ENCODE measurements at places on chromosomes 5 and 9.

DNA sequence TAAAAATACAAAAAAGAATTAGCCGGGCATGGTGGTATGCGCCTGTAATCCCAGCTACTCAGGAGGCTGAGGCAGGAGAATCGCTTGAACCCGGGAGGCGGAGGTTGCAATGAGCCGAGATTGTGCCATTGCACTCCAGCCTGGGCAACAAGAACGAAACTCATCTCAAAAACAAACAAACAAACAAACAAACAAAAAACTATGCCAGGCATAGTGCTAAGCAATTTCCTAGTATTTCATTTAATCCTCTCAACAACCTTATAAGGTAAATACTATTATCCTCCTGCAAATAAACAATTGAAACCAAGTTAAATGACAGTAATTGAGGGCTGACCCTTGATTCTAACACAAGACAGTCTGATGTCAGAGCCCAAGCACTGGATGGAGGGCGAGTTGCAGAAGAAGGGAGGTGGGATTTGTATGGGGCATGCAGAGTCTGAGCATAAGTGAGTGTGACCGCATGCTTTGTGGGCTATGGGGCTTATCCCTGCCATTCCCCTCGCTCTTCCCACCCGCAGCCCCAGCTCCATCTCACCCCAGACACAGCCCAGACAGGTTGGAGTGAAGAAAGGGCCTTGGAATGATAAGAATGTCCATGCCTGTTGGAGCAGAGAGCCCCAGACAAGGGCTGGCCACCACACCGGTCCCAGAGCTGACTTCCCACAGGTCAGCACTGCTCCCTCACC lies 24.3 kb upstream of the RPS14 start:
- peak; percentile 36 for DNase-seq

DNA sequence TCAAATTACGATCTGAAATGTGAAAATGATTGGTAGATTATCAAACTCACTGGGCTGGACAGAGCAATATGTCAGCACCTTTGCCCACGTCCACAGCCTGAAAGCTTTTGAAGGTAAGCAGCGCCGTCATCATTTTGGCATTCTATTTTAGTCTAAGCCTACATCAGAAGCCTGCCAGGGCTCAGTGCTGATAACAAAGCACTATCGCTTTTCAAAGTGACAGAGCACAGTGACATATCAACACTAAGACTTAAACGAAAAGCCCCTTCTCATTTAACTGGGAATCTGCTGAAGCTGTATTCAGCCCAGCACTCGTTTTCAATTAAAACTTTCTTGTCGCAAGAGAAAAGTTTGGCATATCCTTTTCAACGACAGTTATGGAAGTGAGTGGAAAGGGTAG lies 1076.3 kb downstream of the PTPRD start:
- DNase-seq: no peak

DNA sequence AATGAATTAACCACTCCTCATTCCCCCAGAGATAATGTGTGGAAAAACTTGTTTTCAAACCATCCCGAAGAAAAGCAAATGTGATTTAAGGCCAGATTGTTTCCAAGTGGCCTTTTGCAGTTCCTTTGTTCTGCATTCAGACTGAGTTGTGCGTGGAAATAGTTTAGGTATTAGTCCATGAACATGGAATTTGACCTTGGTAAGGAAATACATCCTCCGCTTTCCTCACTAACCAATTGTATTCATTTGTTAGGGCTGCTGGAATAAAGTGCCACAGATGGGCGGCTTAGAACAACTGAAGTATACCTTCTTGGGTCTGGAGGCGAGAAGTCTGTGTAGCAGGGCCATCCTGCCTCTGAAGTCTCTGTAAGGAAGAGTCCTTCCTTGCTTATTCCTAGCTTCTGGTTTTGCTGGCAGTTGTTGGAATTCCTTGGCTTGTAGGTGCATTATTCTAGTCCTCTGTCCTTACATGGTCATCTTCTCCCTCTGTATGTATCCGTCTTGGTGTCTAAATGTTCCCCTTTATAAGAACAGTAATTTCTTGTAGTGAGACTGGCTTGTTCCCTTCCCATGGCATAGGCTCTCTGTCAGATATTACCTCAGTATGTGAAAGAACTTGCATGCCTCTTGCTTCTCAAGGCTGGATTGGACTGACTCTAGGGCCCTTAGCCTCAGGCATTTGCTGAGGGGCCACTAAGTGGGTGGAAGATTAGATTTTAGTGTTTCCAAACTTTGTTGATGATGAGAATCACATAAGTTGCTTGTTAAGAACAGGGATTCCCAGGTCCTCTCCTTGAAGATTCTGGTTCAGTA lies 53.9 kb downstream of the RAI14 start:
- DNase-seq: peak; percentile 31

DNA sequence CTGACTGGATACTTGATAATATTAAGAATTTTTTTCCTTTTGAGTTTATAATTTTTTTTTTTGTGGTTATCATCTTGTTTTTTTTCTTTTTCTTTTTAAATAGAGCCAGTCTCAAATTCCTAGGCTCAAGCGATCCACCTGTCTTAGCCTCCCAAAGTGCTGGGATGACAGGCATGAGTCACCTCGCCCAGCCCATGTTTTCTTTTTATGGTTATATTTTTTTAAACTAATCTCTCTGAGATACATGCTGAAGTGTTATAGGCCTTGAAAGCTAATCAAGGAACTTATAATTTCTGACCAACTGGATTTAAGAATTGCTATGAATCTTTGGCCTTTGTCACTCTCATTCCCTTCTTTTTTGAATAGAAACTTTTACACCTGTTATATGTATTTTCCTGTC lies 6.8 kb upstream of the AMACR start:
- no peak for DNase-seq

DNA sequence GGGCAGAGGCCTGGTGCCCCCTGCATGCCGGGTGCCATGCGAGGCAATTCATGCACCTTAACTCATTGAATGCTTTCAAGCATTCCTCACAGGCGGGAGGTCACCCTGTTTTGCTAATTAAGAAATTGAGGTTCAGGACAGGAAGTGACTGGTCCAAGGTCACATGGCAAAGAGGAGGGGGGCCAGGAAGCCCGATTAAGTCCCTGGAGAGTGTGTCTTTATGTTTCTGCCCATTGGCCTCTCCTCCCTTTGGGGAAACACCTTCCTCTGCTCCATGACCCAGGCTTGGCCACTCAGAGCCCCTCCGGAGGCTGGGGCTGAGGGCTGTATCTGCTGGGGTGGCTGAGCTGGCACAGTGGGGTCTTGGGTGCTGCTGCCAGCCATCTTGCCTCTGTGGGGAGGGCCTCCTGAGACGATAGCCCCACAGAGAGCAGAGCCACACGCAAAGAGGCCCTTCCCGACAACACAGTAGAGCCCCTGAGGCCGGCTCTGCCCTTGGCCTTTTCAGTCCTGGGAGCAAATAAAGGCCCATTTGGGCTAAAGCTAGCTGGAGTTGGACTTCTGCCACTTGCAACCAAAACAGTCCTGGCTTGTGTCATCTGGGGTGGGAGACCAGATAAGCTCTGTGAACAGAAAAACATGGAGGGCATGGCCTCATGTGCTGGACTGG lies 90.8 kb upstream of the NEURL1B start:
- no peak for DNase-seq

- DNase-seq: no peak
Measured at GRCh38 chr5:136062366-136063274, 33.8 kb downstream of the TGFBI start.

DNA sequence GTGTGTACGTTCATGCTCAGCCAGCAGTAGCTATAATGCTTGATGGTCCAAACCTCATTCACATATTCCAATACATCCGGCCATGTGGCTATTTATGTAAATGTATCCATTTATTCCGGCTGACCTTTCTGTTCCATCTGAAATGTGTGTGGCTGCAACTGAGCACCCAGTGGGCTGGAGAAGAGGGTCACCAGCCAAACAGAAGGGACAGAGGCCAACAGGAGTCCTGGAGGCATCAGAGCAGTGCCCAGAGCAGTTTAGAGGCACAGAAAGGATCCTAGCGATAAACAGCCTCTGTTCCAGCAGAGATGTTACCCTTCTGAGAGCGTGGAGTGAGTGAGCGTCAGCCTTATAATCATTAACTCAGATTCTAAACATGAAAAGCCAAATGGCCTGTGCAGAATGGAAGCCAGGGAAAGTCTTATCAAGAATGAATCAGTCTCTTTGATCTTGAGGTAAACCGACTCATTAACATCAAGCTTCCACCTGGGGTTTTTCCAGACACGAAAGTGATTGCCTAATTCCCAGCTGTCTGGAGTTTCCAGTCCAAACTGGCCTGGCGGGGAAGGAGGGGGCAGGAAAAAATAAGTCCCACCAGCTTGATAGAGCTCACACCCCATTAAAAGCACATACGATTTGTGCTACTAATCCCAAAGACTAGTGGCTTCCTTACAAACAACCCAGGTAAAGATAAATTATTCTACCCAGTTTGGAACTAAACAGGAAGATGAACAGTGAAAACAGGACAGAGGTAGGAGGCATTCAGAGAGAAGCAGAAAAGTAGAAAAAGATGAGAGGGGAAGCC lies 55.7 kb downstream of the SUSD1 start:
- DNase-seq: no peak

DNA sequence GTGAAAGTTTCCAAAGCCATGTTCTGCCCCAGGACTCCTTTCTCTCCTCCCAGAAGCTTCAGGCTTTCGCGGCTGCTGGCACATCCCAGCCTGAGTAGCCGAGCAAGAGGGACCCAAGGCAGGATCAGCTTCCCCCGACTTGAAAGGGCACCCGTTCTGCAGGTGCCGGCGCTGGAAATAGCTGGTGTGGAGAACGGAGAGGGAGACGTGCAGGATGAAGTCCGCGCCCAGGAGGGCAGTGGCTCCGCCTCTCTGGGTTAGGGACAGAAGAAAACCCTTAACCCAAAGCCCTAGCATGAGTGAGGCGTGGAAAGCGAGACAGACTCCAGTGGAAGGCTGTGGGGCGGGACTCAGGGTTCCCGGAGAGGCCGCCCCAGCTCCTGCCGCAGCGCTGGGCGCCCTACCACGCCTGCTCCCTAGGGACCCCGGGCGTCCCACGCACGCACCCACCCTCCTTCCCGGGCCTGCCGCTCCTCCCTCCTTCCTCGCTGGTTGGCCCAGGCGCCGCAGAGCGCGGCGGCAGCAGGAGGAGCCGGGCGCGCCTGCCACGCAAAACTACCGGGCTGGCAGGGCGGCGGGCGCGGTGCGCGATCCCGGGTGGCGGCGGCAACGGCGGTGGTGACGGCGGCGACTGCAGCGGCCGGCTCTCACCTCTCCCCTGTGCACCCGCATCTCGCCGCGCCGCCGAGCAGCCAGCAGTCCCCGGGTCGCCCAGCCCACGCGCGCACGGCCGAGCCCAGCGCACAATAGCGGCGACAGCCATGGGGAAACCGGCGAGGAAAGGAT lies at the start of gene SLC1A1:
Gene SLC1A1 (plus strand): TSS at position 550 of the 786 bp plus-strand sequence. CDS start 212 bp downstream, at position 762.
- DNase-seq: peak; percentile 68

DNA sequence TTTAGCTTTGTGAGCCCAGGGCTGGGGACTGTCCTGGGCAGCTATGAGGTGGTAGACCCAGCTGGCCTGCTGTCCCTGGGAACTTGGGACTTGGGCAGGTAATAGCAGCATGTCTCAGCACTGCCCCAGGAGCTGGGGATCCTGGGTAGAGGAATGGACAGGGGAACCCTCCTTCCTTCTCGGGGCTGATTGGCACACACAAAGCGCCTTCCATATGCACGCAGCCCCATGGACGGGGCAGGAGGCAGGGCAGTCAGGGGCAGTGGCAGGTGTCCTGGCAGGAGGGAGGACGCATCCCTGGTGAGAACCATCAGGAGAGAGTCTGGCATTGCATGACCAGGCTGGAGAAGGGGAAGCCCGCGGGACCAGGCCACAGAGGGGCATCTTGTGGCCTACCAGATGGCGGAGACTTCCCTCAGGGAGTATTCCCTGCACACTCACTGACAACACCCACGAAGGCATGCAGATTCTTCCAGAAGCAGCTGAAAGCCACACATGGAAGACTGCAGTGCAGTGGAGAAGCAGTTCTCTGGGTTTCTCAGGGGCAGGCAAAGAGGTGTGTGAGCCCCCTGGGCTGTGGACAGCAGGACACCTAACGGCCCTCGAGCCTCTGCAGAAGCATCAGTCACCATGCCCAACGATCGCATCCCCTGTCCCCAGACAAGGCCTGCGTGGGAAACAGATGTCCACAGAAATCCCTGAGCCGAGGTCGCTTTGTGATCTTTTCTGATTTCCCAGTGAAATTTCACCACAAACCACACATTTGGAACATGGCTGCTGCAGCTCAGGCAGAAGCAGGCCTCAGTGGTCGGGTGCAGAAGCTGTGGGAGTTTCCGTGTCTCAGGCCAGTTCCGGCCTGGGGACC lies 7.0 kb upstream of the NKD2 start:
- no peak for DNase-seq

- peak; percentile 72 for DNase-seq
Measured at GRCh38 chr5:14593326-14594021, 11.9 kb downstream of the OTULINL start.

GRCh38 chr5:153896117-153896516 lies 142.6 kb downstream of the FAM114A2 start:
- DNase-seq: peak; percentile 42

DNA sequence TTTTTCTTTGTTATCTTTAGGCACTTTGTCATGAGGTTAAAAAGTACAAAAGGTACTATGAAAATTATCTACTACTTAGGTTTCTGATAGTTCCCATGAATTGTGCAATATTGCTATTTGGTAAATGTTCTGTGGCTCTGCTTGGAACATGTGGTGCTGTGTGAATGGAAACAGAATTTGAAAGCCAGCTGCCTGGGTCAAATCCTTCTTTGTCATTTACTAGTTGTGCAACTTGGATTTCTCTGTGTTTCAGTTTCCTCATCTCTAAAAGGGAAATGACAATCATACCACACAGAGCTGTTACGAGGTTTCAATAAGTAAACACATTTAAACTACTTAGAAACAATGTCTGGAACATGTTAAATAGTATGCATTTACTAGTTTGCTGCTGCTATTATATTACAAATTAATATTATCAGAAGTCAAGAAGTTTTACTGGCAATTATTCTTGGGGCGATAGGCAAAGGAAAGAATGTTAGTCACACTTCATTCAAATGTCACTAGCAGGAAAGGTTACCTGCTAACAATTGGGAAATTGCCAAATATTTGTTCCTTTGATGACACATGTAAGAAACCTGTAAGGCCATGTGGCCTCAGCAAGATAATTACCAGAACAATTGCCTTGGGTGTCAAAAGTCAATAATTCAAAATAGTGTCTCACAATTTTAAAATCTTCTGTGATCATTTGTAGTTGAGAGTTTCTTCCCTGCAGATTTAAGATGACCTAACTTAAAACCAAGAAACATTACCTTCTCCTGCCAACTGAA lies 184.8 kb downstream of the KIAA0825 start:
- peak; percentile 51 for DNase-seq

DNA sequence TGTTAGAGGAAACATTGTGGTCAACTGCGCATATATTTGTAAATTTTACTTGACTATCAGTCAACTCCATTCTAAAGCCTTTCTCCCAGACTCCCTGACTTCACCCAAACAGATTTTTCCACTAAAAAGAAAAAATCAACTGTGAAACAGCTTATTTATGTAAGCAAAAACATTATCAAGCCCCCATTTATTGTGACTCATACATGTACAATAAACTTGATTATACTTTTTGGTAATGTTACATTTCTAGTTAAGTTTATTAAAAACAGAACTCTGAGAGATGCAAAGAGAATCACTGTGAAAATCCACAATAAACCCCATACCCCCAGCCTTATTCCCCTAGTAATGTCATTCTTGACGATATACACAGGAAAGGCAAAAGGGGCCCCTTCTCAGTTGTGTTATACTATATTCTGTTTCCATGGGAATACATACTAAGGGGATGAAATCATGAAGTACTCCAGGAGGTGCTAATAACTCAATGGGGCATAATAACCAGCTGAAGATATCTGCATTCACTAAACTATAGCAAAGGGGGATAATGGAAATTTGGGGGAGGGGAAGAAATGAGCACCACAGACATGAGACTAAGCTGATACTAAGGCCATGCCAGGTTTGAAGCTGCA lies 616.0 kb downstream of the ACTL7B start:
- DNase-seq: no peak

Data from AG08395 (cell line).